ENCODE measurements at places on chromosomes 5 and 9.
A peak's percentile ranks its signal among the peaks of the same experiment; 100 is the strongest.

- DNase-seq, result no peak
Observed at GRCh38 chr5:120153551-120153950, 310.5 kb upstream of the PRR16 start.

DNA sequence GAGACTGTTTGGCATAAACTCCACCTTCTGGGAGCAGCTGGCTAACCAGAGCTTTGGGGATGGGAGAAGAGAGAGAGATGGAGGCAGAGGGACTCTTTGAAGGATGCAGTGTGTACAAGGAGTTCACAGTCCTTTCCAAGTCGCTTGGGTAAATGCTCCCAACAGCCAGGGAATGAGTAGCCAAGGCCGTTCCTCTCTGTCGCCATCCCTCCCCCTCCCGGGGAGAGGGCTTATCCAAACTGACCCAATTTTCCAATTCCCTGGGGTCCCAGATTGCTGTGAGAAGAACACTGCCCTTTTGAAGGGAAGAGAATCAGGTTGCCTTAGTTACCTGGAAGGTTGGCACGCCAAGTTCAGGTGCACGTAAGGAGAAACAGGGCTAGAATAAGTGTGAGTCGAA is 7.9 kb downstream of the WWC1 start:
- no peak for DNase-seq

GRCh38 chr9:127863191-127863621 is 8.7 kb upstream of the ENG start:
- DNase-seq, result no peak

DNA sequence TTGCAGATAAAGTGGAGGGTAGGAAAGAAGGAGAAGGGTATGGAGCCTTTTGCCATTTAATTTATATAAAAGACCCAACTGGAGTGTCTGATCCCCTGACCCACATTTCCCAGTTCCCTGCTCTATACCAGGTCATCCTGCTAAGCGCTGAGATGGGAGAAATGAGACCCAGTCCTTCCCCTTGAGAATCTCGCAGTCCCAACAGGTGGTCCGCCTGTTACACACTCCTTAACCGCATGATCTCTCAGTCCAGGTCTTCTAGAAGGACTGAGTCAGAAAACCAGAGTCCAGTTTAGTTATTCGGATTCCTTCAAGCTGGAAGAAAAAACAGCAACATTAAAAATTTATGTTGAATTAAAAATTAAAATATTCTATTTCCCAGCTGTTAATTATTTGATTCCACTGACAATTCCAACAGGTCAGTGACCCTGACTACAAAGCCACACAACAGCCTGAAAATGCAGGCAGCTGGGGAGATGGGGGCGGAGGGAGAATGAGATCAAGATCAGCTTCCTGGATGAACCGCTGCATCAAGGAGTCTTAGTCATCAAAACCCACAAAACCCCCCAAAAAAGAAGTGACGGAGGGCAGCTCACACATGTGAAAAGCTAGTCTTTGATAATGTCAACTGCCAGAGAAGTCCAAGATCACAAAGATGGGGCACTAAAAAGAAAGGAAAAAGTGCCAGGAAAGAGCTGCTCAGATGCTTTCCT is 44.0 kb downstream of the GGTA1 start:
- no peak for DNase-seq

- DNase-seq, result no peak
Observed at GRCh38 chr5:122736086-122736845, 38.6 kb upstream of the SNX2 start.

DNA sequence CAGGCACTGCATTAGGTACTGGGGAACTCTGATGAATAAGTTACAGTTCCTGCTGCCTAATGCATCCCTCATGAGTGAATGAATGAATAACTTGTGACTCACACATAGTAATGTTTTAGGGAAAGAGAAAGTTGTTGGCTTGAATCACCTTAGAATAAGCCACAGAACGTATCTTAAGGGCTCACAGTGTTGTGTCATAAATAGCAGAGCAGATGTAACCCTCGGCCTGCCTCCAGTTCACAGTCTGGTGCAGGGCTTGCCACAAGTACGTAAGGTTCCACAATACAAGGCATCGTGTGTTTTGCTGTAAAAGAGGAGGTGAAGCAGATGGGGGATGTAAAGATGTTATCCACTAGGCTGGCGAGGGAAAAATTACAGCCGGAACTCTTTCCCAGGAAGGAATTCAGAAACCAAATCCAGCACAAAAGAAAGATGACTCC is 218.7 kb downstream of the TRPM3 start:
- DNase-seq, result no peak

GRCh38 chr5:17434982-17435381 is 63.0 kb upstream of the TAF11L2 start:
- no peak for DNase-seq

GRCh38 chr9:33103501-33104281 is 27.2 kb upstream of the SMU1 start:
- DNase-seq, result no peak

GRCh38 chr5:143261748-143262392 is 141.6 kb downstream of the NR3C1 start:
- DNase-seq, result no peak

GRCh38 chr9:128431207-128431606 is 10.6 kb downstream of the CERCAM start:
- no peak for DNase-seq

- DNase-seq, result no peak
Observed at GRCh38 chr5:83554686-83555085, 83.1 kb downstream of the VCAN start.

- DNase-seq, result no peak
Observed at GRCh38 chr9:94169968-94170367, 85.7 kb downstream of the PTPDC1 start.

DNA sequence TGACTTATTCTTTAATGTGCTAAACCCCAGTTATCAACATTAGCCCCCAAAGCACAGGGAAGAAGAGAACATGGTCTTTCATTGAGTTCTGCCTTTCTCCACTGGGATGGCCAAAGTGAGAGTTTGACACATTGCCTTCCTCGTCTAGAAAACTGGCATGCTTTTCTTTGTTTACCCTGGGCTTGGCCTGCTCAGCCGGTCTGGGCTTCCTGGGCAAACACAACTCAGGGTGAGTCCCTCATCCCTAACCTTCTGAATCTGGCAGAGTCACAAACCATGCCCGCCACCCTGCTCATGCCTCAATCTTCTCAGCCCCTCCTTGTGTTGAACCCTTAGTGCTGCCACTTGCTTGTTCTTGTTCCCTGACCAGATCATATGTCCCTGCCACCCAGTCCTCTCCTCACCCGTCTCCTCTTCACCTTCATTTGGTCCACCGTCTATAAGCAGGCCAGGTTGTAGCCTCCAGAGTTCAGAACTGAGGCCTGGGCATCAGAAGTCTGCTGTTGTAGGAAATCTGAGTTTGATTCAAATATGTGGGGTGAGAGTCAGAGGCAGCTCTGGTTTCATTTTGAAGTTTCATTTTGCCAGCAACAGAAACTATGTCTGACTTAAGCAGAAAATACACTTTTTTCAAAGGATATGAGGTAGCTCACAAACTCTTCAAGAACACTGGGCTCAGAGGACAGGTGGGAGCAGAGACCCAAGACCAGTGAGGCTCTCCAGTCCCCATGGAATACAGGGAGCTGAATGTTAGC is 217.6 kb downstream of the NDUFS4 start:
- no peak for DNase-seq

DNA sequence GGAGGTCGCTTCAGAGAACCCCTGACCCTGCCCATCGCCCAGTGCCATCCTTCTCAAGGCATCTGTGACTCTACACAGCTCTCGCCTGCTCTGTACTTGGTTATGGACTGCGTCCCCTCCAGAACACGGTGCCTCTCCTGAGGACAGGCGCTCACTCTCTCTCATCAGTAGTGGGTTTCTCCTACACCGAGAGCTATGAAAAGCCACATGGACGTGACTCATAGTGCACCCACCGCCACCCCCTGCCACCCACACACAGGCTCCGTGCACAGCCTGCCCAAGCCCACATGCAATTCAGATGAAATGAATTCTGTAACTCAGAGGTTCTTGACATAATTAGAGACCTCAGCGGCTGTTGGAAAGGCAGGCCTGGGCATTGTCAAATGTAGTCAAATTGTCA is 13.9 kb downstream of the GTF3C5 start:
- DNase-seq, result no peak

DNA sequence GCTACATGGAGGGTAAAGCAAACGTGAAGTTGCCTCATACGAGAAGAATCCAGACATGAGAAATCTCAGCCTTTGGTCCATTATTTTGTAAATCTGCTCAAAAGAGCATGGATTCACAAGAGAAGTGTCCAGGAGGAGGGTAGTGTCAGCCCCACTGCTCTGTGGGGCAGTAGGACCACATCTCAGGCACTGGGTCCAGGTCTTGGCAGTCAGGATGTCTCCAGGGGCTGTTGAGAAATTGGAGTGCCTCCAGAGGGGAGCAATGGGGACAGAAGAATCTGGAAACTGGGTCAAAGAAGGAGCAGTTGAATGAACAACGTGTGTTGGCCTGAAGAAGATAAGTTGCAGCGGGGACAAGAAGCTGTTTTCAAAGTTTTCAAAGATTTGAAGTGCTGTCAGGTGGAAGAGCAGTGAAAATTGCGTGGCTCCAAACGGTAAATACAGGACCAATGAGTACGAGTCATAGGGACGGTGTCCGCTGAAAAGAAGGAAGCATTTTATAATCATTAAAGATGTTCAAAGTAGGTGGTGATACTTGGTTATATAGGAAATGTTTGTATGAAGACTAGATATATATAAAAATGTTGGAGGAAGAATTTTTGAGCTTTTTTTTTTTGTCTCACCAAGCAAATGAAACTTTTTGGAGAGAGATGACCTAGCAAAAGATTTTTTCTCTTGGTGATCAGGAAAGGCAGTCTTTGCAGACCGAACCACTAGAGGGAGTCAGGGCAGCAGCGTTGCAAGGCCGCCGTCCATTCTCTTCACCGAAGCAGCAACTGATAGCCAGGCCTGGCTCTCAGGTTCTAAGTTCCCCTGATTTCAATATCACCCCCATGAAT is 57.1 kb upstream of the ZBED3 start:
- DNase-seq, result peak; percentile 64

- DNase-seq, result no peak
Observed at GRCh38 chr5:77452351-77452750, 39.8 kb downstream of the WDR41 start.

- DNase-seq, result peak; percentile 69
Observed at GRCh38 chr5:35518104-35518503, 99.6 kb upstream of the SPEF2 start.

DNA sequence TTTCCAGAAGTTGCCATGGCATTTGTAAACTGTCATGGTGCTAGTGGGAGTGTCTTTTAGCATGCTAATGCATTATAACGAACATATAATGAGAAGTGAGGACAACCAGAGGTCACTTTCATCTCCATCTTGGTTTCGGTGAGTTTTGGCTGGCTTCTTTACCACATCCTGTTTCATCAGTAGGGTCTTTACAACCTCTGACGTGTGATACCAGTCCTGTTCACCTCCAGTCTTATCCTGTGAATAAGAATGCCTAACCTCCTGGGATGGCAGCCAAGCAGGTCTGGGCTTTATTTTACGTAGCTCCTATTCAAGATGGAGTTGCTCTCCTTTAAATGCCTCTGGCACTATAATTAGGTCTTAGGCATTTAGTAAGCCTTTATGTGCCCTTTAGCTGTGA is 20.4 kb upstream of the RFK start:
- DNase-seq, result peak; percentile 39

GRCh38 chr9:127384901-127385300 is 12.1 kb upstream of the SLC2A8 start:
- no peak for DNase-seq

DNA sequence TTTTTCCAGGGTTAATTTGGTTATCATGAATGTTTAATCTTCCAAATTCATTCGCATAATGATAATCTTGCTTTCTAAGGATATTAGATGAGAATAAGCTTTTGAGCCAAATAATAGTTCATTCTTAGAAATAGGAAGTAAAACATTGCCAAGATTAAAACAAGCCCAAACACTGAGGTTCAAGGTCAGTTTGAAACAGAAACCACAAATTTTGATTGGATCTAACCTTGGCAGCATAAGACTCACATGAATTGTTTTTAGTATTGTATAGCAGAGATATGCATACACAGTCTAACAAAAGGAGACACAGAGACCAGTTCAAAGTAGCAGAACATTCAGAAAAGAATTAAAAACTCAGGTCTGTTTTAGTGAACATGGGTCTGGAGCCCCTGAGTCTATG is 43.4 kb upstream of the VCAN start:
- DNase-seq, result no peak

DNA sequence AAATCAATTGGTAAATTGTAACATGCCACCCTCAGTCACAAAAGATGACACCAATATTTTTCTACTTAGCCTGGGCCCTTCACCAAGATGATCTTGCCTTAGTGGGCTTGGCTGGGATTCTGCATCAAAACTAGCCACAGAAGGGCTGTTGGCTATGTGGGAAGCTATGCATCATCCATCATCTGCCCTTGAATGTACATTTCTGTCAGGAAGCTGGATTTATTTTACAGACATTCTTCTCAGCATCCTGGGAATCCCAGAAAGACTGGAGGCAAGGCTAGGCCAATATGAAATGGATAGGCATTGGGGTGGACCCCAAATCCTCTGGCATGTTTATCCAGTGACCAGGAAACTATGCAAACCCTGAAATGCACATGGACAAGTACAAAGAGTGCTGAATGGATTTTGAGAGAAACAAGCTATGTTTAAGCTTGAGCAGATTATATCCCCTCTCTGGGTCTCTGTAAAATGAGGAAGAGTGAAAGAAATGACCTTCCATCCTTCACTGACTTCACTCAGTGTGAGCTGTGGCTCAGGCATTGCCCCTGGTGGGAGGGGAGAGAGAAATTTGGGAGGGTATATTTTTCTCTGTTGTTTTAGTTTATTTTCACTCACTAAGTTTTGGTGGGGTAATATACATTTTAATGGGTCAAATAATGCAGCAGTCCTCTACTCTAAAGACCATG is 283.6 kb downstream of the EBF1 start:
- peak; percentile 57 for DNase-seq

GRCh38 chr5:54873691-54874090 is 111.7 kb downstream of the ESM1 start:
- DNase-seq, result no peak

DNA sequence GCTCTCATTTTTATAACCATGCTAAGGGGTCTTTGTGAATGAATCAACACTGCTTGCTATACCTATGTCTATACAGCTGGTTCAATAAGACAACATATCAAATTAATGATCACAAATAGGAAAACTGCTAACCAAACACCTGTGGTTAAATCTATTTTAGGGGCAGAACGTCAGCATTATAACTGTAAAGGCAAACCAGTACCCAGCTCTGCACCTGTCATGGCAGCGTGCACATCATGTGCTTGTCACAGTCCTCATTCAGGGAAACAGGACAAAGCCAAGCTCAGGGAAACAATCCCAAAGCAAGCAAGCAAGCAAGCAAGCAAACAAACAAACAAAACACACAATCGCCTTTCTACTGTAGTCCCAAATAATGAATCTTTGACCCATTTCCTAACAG is 277.7 kb upstream of the DAP start:
- no peak for DNase-seq

DNA sequence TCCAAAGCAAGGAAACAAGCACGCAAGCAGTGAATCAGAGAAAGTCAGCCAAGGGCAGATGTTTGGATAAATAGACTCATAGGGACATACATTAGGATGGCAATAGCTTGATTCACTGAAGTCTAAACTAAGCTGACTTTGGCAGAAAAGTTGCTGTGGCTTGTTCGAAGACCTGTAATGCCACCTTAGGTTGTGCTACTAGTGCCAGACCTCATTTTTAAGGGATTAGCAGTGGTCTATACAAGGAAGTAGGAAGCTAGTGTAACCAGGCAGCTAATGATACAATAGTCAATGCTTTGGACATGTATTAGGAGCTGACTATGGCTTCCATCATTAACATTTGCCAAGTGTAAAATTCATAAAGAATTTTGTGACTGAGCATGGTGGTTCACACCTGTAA is 63.1 kb downstream of the FCHO2 start:
- DNase-seq, result no peak
